Hematopoietic multipotent progenitor cell treated with erythropoietin and hydrocortisone succinate and interleukin-3 and kit ligand, for 17 days (in vitro differentiated cells): ENCODE measurements at places on chromosomes 13 and 19.

DNA sequence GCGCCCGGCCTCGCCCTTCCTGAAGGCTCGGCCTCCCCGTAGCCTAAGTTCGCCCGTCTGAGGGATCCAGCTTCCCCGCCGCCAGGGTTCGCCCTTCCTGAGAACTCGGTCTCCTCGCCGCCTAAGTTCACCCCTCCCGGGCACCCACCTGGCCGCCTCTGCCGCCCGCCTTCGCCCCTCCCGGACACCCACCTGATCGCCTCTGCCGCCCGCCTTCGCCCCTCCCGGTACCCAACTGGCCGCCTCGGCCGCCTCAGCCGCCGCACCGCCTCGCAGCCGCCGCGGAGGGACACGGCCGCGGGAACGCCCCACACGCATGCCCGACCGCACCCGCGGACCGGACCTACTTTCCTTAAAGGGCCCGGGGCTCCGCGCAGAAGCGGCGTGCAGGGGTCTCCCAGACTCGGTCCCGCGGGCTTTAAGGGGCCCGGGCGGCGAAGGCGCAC lies at the start of gene MOB3A:
MOB3A (minus strand) TSS at position 293 of the 446 bp plus-strand sequence. CDS start 17,766 bp downstream, outside the sequence.
- no peak for DNase-seq

DNA sequence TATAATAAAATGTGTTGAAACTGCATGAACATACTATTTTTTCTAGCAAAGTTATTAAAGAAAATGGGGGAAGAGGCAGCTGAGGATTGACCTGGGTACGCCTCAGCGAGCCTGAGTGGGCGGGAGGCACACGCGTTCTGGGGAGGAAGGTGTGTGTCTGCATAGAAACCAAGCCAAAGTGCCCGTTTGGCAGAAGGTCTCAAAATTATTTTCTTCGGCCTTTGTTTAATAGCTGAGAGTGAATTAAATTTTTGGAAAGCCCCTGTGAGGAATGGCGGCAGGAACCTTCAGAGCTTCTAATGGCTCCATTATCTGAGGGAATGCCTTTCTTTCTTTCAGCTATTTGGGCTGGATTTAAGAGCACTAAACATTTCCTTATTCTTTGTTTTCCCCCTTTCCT lies 5.2 kb downstream of the ZIC2 start:
- no peak for DNase-seq

- no peak for DNase-seq
Measured at GRCh38 chr13:38763446-38764381, 76.8 kb downstream of the FREM2 start.

GRCh38 chr19:38912600-38913514 lies 871 bp upstream of the CCER2 start:
- DNase-seq, result no peak

DNA sequence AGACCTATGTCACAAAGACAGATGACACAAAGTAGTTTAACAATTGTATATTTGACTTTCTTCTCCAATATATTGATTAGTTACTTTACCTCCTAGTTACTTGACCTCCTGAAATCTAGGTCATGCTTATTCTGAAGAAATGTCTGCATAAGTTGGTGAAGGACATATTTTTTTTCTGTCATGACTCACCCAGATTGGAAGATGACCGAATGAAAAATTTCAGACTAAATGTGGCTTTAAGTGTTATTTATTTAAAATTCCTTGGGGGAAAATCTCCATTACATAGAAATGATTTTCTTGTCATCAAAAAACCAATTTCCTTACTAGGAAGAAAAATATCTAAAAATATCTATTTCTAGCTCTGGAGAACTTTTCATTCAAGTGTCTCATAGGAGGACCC lies 217.1 kb downstream of the POSTN start:
- no peak for DNase-seq

DNA sequence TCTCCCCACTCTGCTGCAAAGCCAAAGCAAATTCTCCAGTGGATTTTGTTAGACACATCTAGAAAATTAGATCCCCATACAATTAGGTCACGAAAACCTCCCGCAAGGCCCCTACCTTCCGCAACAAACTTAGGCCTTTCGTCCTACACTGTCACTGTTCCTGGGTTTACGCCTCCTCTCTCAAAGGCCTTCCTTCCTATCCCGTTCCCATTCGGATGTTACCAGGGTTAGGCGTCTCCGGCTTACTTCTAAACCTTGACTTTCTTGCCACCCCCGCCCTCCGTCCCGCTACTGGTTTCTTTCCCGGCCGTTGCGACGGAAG lies 754 bp downstream of the RNF6 start:
- DNase-seq, result no peak

DNA sequence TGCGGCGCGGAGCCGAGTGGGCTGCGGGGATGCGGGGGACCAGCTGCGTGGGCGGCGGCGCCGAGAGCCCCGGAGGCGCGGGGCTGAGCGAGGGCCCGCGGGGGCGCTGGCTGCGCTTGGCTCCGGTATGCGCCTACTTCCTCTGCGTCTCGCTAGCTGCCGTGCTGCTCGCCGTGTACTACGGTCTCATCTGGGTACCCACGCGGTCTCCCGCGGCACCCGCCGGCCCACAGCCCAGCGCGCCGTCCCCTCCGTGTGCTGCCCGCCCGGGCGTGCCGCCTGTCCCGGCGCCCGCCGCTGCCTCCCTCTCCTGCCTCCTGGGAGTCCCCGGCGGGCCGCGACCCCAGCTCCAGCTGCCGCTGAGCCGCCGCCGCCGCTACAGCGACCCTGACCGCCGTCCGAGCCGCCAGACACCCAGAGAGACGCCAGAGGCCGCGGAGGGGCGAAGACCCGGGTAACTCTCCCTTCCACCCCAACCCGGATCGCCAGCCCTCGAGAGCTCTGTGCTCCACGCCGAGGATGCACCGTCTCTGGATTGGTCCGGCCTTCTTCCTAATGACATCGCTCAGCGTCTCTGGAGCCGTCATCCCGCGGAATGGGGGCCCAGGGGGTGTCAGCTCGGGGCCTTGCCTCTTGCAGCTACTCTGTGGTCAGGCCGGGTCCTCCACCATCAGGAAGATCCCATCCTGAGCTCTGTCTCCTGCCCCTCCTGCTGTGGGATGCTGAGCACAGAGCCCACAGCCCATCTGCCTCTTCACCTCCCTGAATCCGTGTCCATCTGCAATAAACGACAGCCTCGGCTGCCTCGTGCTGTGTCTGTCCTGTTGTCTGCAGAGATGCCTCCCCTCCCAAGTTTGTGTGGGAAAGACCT lies 441 bp downstream of the INAFM1 start:
- DNase-seq, result no peak

DNA sequence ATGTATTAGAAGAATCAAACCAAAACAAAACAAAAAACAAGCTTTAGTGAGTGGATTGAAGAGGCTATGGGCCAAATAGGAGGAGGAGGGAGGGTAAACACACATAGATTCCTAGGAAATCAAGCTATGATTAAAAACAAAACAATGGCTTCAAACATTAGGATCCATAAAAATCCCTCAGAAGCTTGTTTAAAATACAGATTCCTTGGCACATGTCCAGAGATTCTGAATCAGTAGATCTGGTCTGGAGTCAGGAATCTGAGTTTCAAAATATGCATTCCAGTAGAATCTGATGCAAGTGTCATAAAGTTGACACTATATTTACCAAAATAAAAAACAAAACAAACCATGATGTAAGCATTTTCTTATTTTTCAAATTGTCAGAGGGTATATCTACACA lies 692.8 kb upstream of the SGCG start:
- no peak for DNase-seq

GRCh38 chr19:11094520-11094894 lies 5.2 kb downstream of the LDLR start:
- DNase-seq, result no peak

GRCh38 chr19:49749055-49749716 lies 13.9 kb downstream of the TSKS start:
- DNase-seq, result no peak

- DNase-seq, result peak; percentile 62
Measured at GRCh38 chr19:38949580-38950367, 19.0 kb downstream of the MRPS12 start.

DNA sequence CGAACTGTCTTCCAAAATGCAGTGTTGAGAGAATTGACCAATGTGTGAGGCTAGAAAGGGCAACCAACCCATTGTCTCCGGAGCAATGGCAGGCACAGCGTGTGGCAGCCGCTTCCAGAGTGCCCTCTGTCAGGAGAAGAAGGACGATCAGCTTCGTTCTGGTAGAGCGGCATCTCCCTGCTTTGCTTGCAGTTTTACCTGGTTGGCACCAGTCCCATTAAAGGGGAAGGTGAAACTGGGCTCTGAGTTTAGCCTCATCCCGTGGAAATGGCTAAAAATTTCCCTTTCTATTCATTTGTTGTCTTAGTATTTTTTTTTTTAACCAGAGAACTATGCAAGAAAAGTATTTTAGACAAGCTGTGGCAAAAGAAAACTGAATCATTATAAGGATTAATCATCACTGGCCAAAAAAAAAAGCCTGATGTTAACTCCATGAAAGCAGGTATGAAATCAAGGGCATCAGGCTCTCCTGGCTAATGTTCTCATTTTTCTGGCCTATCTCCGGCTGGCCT lies 81.5 kb upstream of the SLC7A1 start:
- DNase-seq, result no peak

DNA sequence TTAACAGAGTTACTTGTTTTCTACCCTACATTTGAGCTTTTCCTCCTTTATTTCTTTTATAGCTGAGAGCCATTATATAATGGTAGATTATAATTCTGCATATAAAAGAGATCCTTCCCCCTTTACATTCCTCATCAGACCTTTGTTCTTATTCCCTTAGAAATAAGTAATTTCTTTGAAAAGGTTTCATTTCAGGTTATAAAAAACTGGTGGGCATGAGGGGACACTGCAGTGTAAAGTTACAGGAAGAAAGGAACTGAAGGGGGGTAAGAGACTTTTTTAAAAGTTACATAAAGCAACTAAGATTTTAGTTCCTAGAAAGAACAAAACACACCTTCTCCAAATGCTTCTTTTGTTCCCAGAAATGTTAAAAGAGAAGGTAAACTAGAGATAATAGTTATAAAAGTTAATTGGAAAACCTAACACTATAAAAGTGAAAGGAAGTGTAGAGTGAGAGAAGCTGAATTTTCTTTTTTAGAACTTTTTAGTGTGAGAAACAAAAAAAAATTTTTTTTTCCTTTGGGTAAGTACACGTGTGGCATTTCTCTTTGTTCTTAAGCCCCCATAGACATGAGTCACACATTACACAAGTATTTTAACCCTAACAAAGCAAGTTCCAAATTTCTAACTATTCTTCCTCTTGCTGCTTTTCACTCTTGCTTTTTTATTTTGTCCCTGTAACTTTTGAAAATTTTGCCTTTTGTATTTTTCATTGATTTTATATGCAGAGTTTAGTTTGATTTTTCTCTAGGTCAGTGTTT lies 106.4 kb upstream of the MLNR start:
- no peak for DNase-seq

- peak; percentile 44 for DNase-seq
Measured at GRCh38 chr13:106566641-106567473, 1.1 kb downstream of the ARGLU1 start.

GRCh38 chr19:6126335-6126974 lies 9.0 kb upstream of the ACSBG2 start:
- peak; percentile 23 for DNase-seq

DNA sequence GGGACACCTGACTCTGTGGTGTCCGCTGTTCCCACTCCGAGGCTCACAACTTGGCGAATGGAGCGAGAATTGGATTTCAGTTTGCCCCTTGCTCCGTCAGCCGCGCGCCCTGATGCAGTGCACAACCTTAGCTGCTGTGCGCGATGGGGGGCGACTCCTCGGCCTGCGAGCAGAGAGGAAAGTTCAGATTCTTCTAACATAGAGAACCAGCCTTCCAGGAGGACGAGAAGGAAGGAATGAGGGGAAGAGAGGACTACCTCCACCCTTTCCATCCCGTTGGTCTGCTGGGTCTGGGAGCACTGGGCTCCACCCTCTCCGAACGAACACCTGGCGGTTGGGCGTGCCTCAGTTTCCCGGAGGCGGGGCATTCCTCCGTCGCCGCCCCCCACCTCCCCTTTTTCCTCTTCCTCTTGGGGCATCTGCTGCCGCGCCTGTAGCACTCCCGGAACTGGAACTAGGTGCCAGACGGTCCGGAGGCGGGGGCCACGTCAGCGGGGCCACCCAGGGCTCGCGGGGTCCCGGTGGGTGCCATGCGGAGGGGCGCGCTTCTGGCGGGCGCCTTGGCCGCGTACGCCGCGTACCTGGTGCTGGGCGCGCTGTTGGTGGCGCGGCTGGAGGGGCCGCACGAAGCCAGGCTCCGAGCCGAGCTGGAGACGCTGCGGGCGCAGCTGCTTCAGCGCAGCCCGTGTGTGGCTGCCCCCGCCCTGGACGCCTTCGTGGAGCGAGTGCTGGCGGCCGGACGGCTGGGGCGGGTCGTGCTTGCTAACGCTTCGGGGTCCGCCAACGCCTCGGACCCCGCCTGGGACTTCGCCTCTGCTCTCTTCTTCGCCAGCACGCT lies at the start of gene KCNK6:
KCNK6 (plus strand) TSS at position 425 of the 838 bp plus-strand sequence; CDS start at position 531, 106 bp downstream.
- DNase-seq, result no peak

DNA sequence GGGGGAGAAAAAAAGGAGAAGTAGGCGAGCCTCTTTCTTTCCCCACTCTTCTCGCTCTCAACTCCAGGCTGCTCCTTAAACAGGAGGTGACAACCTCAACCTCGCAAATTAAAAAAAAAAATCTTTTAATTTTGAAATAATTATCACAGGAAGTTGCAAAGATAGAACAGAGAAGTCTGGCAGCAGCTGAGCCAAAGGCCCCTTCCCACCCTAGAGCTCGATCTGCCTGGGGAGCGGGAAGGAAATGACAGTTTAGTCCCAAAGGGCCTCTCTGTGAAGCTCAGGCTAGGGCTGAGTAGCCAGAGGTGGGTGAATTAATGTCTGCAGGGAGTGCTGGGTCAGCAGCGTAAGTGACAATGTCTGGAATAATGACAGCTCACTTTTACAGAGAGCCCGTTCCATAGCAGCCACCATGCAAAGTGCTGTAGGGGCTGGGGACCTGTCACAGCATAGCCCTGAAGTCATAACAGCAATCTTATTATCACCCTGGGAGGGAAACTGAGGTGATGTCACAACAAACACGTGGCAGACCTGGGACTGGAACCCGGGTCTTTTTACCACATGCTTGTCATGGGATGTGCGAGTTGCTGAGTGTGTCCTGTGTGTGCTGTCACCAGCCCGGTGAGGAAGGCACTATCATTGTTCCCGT lies 8.8 kb upstream of the CD22 start:
- DNase-seq, result no peak

DNA sequence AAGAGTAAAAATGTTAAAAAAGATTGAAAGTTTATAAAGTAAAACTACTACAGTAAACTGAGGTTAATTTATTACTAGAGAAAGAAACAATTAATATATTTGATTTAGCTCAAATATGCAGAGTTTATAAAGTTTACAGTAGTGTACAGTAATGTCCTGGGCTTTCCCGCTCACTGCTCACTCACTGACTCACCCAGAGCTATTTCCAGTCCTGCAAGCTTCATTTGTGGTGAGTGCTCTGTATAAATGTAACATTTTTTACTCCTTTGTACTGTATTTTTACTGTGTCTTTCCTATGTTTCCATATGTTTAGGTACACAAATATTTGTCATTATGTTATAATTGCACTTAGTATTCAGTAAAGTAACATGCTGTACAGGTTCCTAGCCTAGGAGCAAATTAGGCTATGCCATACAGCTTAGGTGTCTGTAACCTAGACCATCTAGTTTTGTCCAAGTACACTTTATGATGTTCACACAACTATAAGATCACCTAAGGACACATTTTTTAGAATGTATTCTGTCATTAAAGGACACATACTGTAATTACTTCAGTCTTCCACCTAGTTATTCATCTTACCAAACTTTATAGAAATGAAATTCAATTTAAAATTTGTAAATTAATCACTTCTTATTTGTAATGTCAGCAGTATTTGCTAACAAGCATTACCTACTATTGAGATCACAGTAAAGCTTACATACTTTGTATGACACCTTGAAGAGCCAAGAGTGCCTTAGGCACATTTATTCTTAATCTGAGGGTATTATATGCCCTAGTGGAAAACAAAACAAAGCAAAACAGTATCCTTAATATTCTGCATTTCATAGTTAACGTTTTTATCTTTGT lies 683.4 kb downstream of the PCDH9 start:
- no peak for DNase-seq

GRCh38 chr13:53090461-53090860 lies 61.8 kb downstream of the OLFM4 start:
- DNase-seq, result no peak
